ENCODE measurements at places on chromosomes 5 and 9.

DNA sequence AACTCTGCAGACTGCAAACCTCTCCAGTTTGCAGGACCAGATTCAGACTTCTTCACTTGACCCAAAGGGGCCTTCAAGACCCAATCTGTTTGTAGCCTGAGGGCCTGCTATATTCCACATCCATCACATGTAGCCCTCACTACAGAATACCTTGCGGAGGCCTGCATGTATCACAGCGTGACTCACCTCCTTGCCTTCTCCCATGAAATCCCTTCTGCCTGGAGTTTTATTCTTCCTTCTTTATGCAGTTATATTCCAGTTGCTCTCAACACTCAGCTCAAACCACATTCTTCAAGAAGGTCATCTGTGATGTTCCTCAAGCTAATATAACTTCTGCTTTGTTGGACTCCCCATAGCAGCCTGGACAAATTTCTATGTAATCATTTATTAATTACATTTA lies 198.5 kb upstream of the PTGER4 start:
- no peak for DNase-seq

DNA sequence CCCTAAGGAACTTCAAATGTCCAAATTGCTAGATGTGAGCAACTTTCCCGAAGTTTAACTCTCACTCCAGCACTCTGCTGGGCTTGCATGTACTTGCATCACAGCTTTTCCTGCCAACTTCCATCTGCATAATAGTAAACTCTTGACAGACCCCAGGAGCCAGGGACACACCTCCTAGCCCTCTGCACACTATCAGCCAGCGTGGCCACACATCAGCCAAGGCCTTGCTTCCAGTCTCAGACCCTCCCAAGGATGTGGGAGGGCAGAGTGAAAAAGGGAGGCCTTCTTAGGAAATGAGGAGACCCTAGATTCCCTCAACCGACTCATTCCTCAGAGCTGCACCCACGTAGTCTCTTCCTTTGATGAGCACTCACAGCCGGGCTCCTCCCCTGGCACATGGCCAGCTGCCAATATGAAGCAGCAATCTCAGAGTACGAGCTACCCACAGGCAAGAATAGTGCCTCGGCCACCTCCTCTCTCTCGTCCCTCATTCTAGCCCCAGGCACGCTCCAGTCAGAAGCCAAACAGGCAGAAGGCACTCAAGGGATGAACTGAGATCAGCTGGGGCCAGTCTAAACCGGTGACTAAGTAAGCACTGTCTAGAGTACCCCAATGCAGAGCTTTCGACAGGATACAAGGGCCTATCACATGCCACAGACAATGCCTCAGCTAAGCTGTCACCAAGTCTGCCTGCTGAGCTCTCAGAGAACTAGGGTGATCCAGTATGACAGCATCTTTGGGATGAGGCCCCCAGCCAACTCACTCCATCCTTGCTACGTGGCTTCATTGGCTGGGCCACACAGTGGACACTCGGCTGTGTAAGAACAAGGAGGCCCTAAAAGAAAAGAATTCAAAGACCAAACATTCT lies 2.3 kb downstream of the P4HA2 start:
- DNase-seq, result peak; percentile 9

DNA sequence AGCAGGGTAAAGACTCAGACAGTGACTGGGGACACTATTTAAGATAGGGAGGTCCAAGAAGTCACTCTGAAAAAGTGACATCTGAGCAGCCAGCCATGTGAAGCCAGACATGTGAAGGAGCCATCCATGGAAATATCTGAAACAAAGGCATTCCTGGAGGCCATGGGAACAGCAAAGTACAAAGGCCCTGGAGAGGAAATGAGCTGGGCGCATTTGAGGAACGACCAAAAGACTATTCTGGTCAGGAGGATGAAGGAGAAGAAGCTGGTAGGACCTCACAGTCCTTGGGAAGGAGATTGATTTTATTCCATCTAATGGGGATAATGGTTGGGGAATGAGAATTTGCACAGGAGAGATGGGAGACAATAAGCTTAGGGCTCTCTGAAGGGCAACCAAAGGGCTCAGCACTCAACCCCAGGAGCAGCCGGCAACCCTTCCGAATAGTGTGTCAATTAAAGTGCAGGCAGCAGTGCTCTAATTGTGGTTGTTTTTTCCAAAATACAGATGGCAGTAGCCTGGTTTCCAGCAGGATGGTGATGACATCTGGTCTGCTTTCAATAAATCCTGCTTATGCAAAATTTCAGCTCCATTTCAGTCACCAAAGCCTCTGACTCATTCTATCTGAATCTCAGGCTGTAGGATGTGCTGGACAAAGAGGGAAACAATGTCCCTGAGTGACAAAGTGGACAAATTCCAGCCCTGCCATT lies 26.7 kb downstream of the FOXI1 start:
- DNase-seq, result no peak

GRCh38 chr5:113017881-113018635 lies 41.5 kb downstream of the DCP2 start:
- DNase-seq, result no peak

DNA sequence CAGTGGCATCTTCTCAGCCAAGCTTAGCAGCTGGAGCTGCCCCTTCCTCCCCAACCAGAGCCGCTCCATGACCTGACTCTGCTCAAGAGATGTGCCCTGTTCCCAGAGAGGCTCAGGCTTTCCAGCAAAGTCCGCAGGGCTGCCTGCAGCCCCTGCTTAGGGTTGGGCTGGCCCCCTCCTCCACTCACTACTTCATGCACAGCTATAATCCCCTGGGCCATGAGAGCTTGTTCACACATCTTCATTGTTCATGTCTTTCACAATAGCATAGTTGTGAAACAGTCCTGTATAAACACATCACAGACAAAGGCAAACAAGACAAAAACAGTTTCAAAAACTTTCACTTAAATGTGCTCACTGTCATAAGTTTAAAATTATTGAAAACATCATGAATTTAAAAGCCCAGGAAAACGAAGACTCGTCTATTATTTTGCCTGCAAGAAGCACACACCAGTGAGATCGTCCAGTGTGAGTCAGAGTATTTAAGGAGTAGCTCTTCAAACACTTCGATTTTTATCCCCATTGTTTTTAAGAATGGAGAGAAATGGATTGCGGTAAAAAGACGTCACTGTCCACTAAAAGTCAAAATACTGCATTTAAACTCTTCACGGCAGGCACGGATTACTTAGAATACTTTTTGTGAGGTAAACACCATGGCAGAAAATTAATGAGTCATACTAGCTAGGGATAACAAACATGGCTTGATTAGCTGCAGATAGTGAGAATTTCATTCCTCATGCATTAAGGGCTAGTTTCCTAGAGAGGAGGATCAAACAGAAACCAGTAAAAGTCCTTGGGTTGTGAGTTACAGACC lies 40.7 kb upstream of the S1PR3 start:
- DNase-seq, result no peak

DNA sequence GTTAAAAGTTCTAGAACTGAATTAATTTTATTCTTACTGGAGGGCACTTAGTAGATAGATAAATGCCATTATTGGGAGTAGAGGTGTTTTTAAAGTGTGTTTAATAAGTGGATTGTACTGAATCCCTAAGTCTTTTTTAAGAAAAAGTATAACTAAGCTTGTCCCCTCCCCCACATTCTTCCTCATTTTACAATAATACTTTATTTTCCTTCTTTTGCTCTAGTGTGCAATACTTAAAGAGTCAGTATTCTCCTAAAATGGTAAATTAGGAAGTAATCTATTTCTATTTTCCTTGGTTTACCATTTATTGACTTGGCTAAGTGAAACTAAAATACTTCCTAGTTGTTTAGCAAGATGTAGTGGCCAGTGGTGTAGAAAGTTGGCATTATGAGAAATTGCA lies 11.6 kb downstream of the UBLCP1 start:
- no peak for DNase-seq

DNA sequence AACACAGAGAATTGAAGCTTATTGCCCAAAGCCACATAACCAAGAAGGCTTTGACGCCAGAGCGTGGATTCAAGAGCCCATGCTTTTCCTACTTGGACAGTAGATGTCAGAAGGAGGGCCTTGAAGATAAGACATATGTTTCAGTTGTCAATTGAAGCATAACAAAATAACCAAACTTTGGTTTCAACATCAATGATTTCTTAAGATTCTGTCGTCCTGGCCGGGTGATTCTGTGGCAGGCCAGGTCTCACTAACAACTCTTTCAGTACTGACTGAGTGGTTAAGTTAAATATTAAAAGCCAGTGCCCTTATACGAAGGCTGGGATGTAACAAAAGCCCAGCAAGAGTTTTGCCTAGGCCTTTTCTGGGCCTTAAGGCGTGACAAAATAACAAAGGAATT lies 94.0 kb downstream of the RCL1 start:
- no peak for DNase-seq

- DNase-seq, result no peak
These were observed 333.3 kb downstream of the AGTPBP1 start for GRCh38 chr9:85408494-85408893.

DNA sequence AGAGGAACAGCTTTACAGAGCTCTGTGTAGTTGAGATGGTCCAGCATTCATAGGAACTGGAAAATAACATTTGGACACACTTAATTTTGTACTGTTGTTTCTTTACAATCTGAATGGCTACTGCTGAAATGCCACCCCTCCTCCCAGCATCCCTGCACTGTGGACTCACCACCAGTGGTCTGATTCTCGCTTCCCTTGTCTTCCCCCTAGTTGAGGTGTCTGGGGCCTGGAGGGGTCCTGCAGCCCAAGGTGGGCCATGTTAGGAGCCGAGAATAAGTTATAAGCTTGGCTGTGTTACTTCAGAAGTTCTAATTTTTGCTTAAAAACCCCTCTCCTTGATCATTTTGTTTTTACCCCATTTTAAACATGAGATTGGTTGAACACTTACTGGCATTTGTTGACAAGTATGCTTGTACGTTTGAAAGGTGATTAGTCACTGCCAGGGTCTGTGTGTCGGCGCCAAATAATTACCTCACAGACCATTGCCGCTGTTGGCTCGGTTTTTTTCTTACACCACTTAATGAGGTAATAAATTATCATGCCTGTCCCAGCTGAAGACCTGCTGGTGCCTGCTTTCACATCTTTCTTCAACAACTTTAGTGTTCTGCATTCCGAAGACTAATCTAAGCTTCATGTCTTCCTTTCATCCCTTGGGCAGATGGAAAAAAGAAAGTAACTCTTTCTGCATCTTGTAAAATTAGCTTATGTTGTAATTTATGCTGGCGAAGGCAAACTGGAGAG lies 65.8 kb downstream of the MCCC2 start:
- no peak for DNase-seq

DNA sequence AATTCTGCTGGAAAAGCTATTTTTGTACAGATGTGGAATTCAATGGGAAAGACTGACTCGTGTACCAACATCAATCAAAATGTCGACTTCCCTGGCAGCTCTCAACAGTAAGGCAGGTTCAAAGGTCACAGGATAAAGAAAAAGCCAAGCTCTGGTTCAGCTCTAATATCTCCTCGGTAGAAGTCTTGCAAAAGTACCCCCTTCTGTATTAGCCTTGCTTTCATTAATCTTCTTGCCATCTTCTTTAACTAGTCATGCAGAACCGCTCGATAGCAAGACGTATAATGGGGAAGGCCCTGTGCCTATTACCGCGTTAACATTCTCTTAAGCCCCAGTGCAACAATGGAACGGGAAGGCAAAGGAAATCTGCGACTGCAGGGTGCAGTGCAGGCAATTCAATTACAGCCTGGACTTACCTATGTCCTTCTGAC lies 201.2 kb downstream of the GAPVD1 start:
- DNase-seq, result no peak

- no peak for DNase-seq
These were observed 195.6 kb downstream of the SAXO1 start for GRCh38 chr9:18837402-18837801.

DNA sequence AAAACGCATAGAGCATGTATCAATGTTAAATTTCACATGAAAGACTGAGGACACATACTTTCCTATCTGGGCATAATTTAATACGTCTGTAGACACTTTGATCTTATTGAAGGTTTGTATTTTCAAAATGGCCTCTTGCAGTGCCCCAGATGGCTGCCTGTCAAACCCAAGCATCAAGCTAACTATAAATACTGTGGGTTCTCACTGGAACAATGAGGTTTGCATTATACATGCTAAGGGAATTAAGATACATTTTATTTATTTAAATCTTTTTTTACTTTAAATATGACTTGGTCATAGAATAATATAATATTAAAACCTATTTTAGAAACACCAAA lies 702.9 kb upstream of the GRAMD2B start:
- no peak for DNase-seq

DNA sequence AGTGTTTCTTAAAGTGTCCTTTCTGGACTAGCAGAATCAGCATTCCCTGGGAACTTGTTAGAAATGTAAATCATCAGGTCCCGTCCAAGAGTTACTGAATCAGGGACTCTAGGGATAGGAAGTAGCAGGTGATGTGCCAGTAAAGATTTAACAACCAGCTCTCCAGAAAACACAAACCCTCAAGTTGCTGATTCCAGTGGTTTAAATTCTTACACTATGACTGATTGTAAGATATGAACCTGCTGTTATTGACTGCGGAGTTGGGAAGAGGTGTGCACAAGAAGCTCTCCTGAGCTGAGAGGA lies 39.1 kb upstream of the BASP1 start:
- no peak for DNase-seq

DNA sequence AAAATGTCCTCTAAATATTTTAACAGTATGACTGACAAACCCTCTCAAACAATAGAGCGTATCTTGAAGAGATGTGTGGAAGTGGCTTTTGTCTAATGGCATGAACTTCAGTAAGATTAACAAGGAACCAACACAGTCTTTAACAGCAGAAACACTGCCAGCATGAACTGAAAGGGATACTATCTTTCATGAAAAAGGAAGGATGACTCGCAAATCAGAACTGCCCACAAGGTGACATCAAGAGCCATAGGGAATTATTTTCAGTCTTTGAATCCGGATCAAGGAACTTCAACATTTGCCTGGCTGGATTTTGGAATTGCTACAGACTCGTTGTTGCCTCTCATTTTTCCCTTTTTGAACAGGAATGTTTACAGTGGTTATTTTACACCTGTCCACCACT lies 5.1 kb upstream of the HEXB start:
- DNase-seq, result no peak

DNA sequence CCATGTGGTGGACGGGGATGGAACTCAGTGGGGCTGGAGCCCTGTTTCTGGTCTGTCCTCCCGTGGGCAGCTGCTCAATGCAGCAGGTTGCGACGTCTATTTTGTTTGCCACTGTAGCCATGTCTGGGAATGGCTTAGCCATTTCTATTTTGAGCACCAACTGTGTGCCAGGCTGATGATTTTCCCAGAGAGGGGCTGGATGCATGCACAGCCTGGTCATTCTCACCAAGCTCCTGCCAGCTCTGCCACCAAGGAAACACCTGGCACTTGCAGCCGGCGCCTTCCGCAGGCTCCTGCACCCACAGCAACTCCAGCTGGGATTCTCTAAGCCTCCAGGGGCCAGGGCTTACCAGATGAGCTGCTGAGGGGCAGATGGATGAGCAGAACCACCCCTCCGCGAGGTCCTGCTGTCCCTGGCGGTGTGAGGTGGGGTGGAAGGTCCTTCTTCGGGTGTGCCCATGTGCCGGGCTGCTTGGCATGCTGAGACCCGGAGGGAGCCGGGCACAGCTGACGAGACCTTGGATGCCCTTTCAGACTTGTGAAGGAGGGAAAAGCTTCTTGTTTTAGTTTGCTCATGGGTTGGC lies 151.2 kb downstream of the RXRA start:
- DNase-seq, result no peak

GRCh38 chr5:158783382-158783781 lies 316.3 kb downstream of the EBF1 start:
- DNase-seq, result no peak

- no peak for DNase-seq
These were observed 67.1 kb downstream of the TEX10 start for GRCh38 chr9:100285601-100286000.

GRCh38 chr5:138833726-138834480 lies 41.2 kb downstream of the LRRTM2 start:
- DNase-seq, result no peak
